Uterus (tissue), 4 donors: ENCODE measurements at places on chromosomes 7 and 10. TPM values are rescaled to one million over a fixed set of nuclear protein-coding genes. Genes with fewer than 3 reads are reported as not detected.

DNA sequence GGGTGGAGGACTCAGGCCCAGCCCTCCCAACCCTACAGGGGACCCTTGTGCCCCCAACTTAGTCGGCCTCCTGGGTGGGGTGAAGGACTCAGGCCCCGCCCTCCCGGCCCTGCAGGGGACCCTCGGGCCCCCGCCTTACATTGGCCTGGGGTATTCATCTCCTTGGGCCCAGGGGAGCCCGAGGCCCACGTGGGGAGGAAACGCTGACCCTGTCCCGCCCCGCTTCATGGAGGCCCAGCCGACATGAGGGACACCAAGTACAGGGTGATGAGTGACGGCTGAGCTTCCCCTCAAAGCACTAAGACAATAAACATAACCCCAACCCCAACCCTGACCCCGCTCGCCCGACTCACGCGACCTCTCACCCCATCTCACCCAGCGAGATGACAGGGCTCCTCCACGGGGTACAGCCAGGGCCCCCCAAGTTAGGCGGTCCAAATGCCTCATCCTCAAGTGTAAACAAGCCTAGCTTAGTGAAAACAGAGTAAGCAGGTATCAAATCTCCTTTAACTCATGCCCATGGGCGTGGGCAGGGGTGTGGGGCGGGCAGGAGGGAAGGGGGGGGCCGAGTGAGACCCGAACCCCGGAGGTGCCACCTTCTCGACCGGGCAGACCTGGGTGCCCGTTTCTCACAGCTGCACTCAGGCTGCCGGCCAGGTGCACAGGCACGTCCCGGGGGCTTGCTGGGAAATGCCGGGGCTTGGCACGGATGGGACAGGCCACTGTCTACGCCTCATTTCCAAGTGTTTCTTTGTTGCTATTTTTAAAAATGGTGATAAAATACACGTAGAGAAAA lies 8.2 kb downstream of the CYP2W1 start:
- no peak for DNase-seq

DNA sequence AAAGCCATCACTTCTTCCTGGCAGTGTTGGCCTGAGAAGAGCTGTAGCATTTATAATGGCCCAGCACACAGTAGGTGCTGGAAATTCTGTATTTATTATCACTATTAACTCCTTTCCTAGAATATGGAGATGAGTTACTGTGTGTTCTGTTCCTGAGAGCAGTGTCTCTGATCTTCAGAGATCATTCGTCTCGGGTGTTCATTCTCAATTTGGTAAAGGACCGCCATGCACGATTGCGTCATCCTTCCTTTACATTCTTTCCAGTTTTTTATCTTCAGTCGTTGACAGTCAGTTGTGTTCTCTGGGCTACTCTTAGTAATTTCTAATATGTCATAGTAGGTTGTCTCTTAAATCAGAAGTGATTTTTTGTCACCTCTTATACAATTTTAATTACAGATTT lies 18.6 kb downstream of the RNF32 start:
- DNase-seq, result no peak

- no peak for DNase-seq
These were observed 12.3 kb downstream of the UPP1 start for GRCh38 chr7:48101352-48101751.

- no peak for DNase-seq
These were observed 120.0 kb downstream of the SGMS1 start for GRCh38 chr10:50503661-50504320.

GRCh38 chr7:156096771-156097538 lies 284.7 kb upstream of the SHH start:
- no peak for DNase-seq

- DNase-seq, result no peak
These were observed 28.7 kb downstream of the LYZL1 start for GRCh38 chr10:29317423-29318021.

GRCh38 chr7:74586258-74587175 lies 71.0 kb upstream of the GTF2I start:
- no peak for DNase-seq

DNA sequence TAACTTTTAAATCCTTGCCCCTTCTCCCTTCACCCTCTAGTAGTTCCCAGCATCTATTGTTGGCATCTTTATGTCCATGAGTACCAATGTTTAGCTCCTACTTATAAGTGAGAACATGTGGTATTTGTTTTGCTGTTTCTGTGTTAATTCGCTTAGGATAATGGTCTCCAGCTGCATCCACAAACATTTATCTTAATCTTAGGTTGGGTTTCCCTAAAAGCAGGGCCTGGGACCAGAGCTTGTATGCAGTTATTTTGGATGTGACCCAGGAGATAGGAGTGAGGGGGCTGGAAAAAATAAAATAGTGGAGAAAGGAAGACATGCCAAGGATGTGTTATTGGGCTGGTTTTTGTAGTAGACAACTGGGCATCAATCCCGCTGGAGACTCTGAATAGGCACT lies 571.8 kb downstream of the CCSER2 start:
- DNase-seq, result no peak

- DNase-seq, result no peak
These were observed 39.0 kb downstream of the SVIL start for GRCh38 chr10:29595636-29596225.

- no peak for DNase-seq
These were observed 3.6 kb downstream of the FAM171A1 start for GRCh38 chr10:15367296-15368085.

GRCh38 chr7:148856891-148857290 lies 27.2 kb downstream of the EZH2 start:
- DNase-seq, result no peak

- DNase-seq, result no peak
These were observed 78.4 kb downstream of the NXPH1 start for GRCh38 chr7:8511855-8512254.

GRCh38 chr7:8618441-8619070 lies 185.1 kb downstream of the NXPH1 start:
- DNase-seq, result no peak

DNA sequence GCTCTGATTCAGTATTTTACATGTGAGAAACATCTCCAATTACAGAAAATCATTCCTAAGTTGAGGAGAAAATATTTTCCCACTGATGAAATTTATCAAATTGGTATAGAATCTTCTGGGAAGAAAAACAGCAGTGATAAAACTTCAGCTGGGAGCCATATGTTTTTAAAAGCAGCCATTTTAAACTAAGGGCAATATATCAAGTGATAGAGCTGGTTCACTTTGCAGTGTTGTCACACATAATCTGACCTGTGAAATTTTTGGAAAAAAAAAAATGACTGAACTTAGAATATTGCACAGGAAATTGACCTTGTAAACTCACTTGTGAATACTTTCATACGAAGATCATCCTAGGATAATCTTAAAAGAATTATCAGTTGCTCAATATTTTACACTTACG lies 10.5 kb upstream of the EZH2 start:
- DNase-seq, result no peak

- no peak for DNase-seq
These were observed 260.7 kb downstream of the BMPER start for GRCh38 chr7:34165927-34166550.

DNA sequence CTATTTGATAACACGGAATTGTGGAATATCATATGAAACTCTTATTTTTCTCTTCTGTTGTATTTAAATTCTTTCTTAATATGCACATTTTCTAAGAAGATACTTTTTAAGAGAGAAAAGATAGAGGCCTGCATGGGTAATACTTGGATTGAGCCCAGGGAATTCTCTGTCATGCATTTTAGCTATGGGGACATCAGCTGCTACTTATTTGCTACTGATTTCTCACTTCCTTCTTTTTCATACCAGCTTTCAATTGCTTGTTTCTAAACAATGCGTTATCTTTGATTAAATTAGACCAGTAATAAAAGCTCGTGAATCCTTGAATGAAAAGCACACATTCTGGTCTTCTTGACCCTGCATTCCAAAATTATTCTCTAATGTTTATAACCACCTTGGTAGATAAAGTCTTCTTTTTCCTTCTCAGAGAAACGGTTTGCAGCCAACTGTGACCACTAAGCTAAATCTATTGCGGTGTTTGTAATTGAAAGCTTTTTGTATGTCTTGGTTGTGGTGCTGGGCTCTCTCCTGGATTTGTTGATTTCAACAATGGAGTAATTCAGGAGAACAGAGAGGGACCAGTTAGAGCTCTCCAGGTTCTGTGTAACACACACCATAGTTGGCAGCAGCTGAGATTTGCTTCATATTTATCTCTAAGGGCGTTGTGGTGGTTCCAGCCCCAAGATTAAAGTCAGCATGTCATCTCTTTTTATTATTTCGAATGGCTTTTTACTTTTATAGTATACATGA lies 139.3 kb downstream of the PPP1R9A start:
- no peak for DNase-seq

DNA sequence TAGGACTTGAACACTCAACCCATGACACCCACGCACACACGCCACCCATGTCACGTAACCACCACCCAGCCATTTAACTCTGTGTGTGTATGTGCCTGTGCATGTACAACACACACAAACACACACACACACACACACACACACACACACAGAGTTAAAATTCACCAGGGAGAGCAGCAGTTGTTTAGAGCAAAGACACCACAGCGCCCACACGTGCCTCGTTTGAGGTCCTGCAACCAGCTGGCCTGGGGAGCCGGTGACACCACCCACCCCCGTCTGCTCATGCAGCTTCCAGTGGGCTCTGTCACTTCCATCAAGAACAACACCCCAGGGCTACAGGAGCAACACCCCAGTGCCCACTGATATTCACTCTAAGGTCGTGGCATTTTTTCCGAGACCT lies 97.4 kb downstream of the ELFN1 start:
- no peak for DNase-seq

DNA sequence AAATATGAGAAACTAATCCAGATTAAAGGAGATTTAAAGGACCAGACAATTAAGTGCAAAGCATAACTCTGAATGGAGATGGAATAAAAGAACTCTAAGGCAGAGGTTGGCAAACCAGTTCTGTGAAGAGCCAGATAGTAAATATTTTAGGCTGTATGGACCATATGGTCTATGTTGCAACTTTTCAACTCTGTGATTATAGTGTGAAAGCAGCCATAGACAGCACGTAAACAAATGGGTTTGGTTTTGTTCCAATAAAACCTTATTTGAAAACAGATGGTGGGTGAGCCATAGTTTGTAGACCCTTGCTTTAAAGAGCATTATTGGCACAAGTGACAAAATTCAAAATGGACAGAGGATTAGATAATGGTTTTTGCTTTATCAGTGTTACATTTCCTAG lies 884.1 kb downstream of the CCSER2 start:
- DNase-seq, result no peak

- no peak for DNase-seq
These were observed 133.6 kb downstream of the CUBN start for GRCh38 chr10:16995867-16996529.

DNA sequence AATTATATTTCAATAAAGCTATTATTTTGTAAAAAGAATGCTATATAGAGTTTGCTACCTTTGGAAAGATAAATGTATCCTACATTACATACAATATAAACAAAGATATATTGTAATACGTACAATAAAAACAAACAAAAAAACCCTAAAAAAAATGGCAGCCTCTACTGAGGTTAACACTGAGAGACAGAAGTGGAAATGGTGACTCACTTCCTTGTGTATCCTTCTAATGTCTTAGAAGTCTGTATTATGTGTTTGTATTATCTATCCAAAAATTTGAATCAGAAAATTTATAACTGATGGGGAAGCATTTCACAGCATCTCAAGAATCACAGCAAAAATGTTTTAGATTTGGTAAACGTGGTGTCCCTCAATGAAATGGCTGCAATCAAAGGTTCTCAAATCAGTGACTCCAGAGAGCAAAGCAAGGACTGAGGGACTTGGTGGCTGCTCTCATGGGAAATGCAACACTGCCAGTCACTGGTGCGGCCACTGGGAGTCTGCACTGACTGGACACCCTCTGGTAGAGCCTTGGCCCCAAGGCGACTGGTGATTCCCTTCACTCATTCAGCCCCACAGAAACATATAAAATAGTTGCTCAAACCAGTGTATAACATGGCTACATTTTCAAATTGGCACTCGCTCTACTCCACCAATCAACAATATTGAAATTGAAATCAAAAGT lies 53.8 kb downstream of the PANK1 start:
- no peak for DNase-seq

GRCh38 chr7:107600816-107601215 lies 20.8 kb downstream of the BCAP29 start:
- DNase-seq, result no peak

Gene CDNF
- 2.6 TPM for total RNA-seq

Gene TMEM140
- 30.0 TPM for total RNA-seq

Gene FOXK1
- 9.0 TPM for total RNA-seq

Gene ZNF804B
- not detected for total RNA-seq

Gene GHRHR
- not detected for total RNA-seq

Gene OR2A25
- not detected for total RNA-seq

Gene DTX2
- 6.9 TPM for total RNA-seq

Gene LRRN3
- total RNA-seq, result not detected

Gene MRPS17
- total RNA-seq, result 4.4 TPM

Gene PALD1
- 6.8 TPM for total RNA-seq

Gene GJD4
- total RNA-seq, result not detected
